ENCODE measurements at places on chromosomes 3 and 15.

DNA sequence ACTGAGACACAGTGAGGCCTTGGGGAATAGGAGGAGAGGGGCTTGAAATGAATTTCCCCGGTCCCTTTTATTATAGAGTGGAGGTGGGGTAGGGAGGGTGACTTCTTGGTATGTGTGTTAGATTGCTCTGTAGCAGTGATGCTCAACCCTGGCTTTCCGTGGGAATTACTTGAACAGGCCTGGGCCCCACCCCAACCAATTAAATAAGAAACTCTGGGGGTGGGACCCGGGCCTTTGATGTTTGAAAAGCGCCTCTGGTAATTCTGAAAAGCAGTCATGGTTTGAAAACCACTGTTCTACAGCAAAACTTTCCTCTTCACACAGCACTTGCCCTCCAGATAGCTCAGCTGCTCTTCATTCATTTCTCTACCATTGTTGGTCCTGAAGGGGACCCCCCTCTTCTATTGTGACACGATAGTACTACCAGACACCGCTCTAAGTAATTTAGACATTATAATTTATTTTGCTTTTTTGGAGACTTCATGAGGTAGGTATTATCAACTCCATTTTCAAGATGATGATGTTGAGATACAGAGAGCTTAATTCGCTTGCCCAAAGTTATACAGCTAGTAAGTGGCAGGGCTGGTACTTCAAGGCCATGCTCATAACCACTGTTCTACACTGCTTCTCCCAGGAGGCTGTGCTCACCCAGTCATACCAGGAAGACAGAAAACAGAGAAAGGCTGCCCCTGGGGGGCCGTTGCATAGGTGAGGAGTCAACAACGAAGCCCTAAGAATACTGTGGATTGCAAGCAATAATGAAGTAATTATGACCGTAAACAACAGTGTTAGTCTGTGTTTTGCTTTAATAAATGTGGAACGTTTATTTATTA, 176.2 kb downstream of the PEX5L start:
- no peak for DNase-seq

DNA sequence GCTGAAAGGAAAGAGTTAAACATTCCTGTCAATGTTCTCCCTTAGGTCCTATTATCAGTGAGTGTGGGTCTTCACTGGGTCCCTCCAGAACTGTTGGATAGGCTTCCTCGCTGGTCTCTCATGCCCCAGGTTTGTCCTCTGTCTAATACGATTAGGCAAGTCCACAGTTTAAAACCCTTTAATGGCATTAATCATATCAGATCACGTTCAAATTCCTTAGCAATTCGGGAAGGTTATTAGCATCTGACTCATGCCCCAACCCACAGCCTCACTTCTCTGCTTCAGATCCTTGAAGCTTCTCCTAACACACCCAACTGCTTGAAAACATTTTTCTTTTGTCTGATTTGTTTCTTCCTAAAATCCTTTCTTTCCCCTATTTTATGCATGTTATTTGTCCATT, 224.3 kb upstream of the ATP10A start:
- DNase-seq: no peak

GRCh38 chr3:17352620-17353019, 389.8 kb downstream of the TBC1D5 start:
- DNase-seq: no peak

DNA sequence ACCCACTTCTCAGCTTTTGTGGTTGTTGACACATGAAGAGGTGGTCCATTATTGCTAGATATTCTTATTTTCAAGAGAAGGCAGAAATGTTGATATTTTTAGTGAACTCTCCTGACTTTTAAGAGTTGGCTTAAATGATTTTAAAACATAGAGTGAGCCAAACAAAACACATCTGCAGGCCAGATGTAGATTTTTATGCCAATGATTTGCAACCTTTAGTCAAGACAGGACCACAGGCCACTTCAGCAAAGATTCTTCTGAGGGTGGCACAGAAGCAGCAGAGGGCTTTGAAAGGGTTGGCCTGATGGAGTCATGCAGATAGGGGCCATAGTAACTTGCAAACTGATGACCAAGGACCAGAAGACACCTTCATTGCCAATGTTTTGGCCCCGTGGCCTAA, 276.5 kb upstream of the P2RY1 start:
- no peak for DNase-seq

DNA sequence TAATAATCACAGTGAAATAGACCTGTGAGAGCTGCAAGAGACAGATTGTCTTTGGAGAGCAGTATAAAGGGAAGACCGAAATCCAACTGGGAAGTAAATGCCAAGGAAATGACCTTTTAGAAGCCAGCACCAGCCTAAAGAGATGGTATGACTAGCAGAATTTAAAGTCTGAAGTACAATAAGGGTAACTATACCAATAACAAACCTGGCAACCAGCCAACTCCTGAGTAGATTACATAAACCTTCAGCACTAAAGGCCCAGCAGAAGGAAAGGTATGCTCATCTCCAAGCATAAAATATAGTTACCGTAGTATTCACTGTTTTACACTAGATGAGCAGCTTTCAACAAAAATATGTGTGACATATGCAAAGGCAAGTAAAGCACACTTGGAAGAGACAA, 155.1 kb upstream of the SATB1 start:
- DNase-seq: no peak

GRCh38 chr3:132378846-132379245, 38.5 kb upstream of the DNAJC13 start:
- no peak for DNase-seq

DNA sequence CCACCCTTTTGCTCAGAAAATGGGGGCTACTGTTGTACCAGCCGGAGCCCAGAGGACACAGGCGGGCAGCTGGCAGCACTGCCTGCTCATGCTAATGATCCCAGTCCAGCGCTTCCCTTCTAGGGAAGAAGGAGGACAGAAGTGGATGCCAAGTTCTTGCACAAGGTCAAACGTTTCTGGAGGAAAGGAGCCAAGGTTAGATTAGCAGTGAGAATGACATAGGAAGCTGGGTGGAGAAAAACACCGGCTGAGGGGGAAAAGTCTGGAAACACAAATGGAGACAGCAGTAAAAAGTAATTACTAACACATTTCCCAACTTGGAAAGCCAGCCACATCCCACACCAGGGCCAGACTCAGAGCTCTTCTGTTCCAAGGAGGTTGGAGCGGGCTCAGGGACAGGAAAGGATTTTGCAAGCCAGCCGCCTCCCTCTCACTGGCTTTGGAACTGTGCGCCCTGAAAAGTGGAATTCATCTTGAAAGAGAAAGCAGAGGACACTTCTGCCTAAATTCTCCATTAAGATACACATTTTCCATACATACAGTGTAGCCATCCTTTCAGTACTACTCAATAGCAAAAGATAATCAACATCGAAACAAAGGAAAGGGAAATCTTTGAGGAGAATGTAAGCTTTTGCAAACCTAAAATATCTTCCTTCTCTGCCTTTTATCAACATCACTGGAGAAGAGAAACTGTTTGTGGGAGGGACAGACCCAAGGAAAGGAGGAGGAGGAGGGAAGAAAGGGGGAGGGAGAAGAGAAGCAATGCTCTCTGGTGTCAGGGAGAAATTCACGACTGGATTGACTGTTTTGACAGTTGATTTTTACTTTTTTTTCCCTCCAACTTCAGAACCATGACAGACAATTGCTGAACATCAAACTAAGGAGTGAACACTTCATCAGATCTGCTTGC, 133.6 kb downstream of the CD47 start:
- DNase-seq: no peak

DNA sequence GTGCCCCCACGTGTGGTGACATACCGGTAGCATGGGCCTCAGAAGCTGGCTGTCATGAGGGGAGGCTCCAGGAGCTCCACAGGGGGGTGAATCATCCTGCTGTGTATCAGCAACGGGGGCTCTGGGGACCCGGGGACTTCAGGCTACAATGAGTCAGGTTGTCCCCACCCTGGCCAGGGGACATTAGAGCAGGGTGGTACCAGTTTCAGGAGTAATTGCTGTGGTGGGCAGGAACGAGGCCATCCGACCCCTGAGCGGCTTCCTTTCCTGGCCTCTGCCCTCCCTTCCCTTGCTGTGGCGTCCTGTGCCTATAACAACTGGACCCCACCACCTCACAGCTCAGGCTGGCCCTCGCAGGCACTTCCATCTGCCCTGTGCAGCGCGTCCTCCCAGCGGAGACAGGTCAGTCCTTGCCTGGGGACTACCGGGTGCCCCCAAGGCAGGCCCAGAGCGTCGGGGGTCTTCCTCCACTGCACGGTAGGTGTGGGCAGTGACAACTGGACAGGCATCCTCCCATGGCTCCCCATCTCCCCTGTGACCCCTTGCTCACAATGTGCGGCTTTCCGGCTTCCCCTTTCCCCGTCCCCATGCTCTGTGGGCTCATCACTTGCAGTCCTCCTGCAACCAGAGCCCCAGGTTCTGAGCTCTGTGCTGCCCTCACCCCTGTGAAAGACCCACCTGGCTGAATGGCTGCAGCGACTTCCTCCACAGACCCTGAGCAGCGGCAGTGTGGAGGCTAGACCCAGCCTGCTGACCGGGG, 57.0 kb downstream of the KLF15 start:
- DNase-seq: no peak

DNA sequence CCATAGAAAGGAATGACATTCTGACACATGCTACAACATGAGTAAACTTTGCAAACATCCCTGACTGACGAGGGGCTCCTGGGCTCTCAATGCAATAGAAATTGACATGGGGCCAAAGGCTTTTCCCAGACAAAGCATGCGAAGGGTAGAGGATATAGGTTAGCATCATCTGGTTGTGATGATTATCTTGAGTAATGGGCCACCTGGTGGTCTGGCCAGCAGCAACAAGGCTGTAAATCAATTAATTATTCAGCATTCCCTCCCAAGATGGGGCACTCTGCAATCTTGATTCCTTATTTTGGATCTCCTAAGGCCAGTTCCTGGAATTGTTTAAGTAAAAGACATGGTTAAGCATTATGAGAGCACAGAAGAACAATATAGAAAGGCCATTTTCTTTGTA, 99.2 kb downstream of the AGBL1 start:
- DNase-seq: no peak

- no peak for DNase-seq
These were observed 380.3 kb downstream of the MAGI1 start for GRCh38 chr3:65658401-65658800.

DNA sequence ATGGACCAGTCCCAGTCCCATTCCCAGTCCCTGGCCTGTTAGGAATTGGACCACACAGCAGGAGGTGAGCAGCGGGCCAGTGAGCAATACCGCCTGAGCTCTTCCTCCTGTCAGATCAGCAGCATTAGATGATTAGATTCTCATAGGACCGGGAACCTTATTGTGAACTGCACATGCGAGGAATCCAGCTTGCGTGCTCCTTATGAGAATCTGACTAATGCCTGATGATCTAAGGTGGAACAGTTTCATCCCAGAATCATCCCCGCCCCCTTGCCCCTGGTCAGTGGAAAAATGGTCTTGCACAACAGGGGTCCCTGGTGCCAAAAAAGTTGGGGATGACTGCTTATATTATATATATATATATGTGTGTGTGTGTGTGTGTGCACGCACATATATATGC, 63.1 kb downstream of the IFT57 start:
- no peak for DNase-seq

DNA sequence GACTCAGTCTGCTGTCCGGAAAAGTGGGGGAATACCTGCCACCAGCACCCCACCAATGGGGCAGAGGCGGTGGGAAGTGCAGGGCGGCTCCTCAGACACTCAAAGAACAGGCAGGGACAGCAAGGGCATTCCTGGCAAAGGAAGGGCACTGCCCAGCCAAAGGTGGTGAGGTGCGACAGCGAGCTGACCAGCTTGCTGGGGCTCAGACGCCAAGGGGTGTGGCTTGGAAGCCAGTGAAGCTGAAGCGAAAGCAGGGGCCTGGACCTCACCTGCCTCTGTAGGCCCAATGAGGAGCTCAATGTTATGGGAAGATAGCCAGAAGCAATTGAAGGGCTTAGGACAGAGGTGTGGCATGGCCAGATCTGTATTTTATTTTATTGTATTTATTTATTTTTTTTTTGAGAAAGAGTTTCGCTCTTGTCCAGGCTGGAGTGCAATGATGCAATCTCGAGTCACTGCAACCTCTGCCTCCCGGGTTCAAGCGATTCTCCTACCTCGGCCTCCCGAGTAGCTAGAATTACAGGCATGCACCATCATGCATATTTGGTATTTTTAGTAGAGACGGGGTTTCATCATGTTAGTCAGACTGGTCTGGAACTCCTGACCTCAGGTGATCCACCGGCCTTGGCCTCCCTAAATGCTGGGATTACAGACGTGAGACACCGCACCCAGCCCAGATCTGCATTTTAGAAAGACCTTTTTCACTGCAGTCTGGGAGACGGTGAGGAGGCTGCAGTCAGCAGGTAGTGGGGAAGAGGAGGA, 4.4 kb upstream of the LMAN1L start:
- no peak for DNase-seq

DNA sequence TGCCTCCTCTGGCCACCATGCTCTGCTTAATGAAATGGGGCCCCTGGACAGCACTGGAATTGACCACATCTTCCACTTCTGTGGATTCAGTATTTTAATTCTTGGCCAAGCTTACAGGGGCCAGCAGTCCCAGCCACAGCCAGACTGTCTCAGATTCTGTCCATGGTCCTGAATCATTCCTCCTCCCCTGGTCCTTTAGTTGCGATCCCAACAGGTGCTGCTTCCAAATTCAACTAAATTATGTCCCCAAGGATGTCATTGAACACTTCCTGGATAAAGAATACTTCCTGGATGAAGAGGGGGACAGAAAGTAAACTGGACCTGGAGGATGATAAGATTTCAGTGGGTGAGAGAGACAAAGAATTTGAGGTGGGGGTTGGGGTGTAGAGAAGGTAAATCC, 111.1 kb upstream of the FOXB1 start:
- DNase-seq: no peak

DNA sequence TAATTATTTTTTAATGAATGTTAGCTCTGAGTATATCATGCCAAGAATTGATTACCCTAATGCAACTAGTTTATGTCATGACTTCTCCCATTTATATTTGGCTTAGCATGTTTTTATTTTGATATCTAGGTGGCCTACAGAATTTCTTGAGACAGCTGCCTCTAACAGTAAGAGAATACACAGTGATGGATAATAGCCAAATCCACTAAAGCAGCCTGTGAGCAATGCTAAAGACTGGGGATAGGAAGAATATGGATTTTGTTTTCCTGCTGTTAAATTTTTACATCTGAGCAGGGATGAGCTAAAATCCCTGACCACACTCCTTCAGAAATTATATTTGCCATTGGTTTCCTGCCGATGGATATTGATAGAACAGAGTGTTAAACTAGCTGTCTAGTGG, 149.3 kb upstream of the TGFBR2 start:
- no peak for DNase-seq

- DNase-seq: no peak
These were observed 5.6 kb upstream of the PYDC2 start for GRCh38 chr3:191455257-191455952.

DNA sequence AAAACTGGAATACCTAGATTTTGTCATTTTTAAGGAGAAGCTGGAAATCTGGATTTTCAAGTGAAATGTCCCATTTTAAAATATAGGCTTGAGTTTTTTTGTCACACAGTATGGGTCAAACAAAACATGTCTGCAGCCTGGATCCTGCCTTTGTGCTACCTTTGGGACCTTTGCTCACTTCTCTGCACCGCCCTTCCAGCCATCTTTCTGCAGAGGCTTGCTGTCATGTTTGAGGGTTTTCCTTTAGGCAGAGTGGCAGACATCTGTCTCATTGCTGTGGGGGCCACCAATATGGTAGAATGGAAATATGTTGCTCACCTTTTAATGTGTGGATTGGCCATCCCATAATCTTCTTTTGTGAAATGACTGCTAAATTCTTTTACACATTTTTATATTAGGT, 136.3 kb downstream of the EEFSEC start:
- no peak for DNase-seq

- no peak for DNase-seq
These were observed 28.5 kb downstream of the RFTN1 start for GRCh38 chr3:16484984-16485383.

- DNase-seq: no peak
These were observed 9.7 kb downstream of the MYH15 start for GRCh38 chr3:108500728-108501127.

All from stimulated activated effector memory CD8-positive, alpha-beta T cell treated with anti-CD3 and anti-CD28 coated beads, Interleukin-12 subunit alpha, Interleukin-12 subunit beta, amount 100 ng/mL, for 72 hours (primary cell).